ENCODE measurements at places on chromosomes 11 and 22.

DNA sequence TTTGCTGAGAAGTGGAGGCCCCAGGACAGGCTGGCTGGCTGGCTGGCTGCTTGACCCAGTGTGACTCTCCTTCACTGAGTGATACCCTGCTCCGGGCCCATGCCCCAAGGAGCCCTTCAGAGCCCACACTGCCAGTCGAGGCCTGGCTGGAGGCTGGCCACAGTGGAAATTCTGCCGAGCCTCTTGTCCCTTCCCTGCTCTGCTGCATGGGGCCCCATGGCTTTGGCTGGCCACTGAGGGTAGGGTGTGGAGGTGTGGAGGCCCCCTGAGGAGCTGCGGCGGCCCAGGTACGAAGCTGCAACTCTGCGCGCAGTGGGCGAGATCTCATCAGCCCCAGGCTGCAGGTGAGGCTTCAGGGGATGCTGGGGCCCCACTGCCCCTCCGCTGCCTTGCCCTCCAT lies 33.4 kb upstream of the HMOX1 start:
- DNase-seq = no peak

GRCh38 chr11:43830928-43831440 lies 49.6 kb upstream of the ALKBH3 start:
- DNase-seq = peak; percentile 13

GRCh38 chr11:123822032-123822431 lies 15.9 kb upstream of the OR6M1 start:
- DNase-seq = no peak

- no peak for DNase-seq
These were observed 36.8 kb downstream of the KIRREL3 start for GRCh38 chr11:126963603-126964363.

DNA sequence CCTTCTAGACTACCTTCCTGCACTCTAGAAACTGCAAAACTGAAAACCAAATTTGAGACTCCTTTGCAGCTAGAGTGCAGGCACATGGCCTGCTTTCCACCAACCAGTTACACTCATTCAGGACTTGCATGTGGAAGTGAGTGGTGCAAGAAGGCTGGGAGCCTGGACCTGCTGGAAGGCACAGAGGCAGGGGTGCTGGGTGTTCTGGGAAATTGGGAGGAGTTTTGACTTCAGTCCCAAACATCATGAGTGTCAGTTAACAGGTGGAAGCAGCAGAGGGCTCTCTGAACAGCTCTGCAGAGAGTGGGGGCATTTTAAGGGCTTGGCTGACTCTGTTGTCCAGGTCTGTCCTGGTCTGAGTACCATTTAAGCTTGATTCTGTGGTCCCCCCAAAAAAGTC lies 49.3 kb upstream of the SYT13 start:
- no peak for DNase-seq

DNA sequence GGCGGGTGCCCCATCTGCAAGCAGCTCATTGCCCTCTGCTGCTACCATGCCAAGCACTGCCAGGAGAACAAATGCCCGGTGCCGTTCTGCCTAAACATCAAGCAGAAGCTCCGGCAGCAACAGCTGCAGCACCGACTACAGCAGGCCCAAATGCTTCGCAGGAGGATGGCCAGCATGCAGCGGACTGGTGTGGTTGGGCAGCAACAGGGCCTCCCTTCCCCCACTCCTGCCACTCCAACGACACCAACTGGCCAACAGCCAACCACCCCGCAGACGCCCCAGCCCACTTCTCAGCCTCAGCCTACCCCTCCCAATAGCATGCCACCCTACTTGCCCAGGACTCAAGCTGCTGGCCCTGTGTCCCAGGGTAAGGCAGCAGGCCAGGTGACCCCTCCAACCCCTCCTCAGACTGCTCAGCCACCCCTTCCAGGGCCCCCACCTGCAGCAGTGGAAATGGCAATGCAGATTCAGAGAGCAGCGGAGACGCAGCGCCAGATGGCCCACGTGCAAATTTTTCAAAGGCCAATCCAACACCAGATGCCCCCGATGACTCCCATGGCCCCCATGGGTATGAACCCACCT lies 28.0 kb upstream of the L3MBTL2 start:
- DNase-seq = no peak

GRCh38 chr22:47572443-47572842 lies 810.0 kb downstream of the TBC1D22A start:
- DNase-seq = no peak

DNA sequence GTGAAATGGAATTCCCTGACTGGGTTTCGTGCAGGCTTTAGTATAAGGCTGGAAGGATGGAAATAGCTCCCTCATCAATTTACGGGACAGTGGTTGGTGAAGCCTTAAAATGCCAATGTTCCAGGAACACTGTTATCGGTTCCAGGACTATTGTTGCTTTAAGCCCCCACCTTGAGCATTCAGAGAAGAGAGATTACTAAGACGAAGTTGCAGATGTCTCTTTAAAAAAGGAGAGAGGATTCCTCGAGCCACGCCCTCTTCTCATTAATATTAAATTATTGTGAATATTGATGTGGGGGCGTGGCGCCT lies 195 bp upstream of the CREB3L1 start:
- DNase-seq = no peak

DNA sequence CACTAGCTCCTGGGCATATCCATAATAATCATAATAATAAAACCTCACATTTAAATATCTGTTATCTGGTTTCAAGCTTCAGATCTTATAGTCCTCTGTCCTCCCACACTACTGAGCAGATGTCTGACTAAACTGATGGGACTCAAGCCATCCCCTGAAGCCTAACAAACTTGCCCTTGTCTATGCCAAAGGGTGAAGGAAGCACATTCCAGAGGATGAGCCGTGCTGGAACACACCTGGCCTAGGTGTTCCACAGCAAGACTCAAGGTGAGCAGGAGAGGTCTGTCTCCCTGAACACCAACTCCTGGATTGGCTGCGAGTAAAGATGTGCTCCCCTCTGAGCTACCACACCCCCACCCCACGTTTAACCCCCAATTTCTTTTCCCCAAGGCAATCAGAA lies 14.7 kb downstream of the SCUBE2 start:
- DNase-seq = no peak

DNA sequence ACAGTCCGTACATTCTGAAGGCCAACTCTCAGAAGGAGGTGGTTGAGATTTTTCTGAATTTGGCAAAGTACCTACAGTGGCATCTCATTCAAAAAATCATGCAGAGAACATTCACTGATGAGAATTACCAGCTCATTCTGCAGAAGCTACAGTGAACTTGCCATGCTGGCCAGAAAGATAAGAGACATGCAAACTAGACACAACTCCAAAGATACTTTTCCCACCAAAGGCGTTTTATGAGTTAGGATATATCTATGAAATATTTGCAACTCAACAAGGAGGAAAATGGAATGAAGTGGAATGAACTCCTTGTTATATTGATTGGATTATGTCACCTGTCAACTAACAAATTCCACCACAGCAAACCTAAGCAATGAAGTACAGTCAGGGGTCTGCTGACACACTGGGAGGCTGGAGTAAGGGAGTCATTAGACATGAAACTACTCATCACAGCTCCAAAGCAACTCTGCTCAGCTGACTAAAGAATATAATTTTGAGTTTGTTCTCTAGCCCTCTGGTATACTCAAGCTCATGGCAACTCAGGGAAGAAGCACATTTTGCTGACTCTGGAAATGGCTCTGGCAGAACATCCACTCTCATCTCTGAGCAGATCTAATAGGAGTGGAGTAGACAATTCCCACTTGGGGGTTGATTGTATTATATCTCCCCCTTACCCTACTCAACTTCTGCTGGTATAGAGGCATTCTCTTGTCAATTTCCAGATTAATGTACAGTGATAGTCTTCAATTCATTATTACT lies 22.9 kb downstream of the MAML2 start:
- no peak for DNase-seq

- no peak for DNase-seq
These were observed 14.7 kb upstream of the PTS start for GRCh38 chr11:112211536-112211935.

DNA sequence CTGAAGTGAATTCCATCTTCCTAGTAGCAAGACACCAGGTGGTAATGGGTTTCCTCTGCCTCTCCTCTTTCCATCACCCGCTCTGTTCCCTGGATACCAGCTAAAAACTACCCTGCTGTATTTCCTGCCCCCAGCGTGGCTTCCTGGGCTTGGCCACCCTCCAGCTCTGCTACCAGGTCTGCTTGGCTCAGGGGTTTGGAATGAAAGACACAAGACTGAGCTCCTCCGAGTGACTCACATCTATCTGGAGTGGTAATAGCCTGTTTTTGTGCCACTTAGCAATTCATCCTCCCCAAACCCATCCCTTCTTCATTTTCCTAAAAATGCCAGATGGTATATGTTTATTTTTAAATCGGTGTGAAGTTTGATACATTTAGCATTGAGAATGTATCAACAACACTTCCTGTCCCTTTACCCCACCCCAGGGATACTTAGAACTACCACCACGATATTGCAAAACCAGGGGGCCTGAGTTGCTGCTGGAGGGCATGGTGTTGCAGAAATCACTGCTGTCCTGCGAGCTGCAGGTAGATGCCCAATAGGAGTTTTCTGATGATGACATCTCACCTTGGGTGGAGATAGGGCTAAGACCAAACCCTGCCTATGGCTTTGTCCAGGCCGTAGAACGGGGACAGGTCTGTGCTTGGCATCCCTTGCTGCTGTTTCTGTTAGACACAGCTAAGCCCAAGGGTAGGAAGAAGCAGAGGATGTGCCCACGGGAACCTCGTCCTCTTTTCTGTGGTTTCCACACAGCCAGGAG lies 7.5 kb upstream of the MICAL3 start:
- no peak for DNase-seq

GRCh38 chr11:91081440-91082043 lies 858.7 kb upstream of the CHORDC1 start:
- no peak for DNase-seq
